ENCODE measurements at places on chromosomes 1 and 21.
A peak's percentile ranks its signal among the peaks of the same experiment; 100 is the strongest.

GRCh38 chr1:3992103-3992556 is 92.1 kb upstream of the C1orf174 start:
- no peak for DNase-seq

DNA sequence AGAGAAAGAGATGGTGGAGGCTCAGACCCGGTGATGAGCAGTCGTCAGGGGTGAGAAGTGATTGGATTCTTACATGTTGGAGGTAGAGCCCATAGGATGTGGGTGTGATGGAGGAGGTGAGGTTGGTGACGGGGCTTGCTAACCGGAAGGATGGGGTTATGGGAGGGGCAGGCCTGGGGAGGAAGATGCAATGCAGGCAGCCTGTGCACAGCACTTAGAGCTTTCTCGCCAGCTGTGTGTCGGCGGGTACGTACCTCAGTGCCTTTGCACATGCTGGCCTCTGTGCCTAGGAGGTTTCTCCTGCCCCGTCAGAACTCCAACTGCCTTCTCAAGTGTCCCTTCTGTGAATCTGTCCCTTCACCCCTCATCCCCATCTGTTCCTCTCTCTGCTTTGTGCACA is 2.9 kb upstream of the BSND start:
- no peak for DNase-seq

DNA sequence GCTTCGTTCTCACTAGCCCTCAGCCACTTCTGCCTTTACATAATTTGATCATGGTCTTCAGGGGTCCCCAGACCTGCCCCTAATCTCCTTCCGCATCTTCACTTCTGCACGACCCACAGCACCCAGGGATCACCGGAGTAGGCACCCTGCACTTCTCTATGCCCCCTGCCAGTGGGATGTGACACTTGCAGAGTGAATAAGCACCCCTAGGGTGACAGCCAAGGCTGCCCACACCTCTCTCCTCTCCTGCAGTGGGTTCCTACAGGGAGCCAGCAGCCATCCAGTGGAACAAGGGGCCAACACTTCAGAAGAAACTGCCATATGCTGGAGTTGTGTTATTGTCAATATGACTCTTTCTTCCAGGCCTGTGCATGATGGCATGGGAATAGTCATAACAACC is 58.0 kb upstream of the CTPS1 start:
- DNase-seq: no peak

GRCh38 chr1:236397173-236397759 is 3.2 kb downstream of the EDARADD start:
- DNase-seq: no peak

DNA sequence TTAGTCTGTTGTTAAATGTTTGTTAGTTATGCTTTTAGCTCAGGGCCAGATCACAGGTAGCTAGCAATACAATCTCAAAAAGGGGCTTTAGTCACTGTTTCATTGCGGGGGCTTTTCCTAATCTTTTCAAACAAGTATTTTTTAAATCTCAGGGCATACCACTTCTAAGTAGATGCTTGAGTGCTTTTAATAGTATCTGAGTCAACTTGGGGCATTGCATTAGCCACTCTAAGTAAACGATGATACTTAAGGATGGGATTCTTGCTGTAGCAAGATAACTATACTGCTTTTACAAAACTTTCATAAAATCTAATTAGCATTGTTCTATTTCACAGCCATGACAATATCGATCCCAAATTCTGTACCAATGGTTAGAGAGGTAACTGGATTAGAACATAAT is 11.6 kb downstream of the CDC42BPA start:
- DNase-seq: peak; percentile 29

GRCh38 chr1:61187352-61188086 is 105.2 kb downstream of the NFIA start:
- no peak for DNase-seq

GRCh38 chr1:209326076-209326475 is 257.4 kb upstream of the CAMK1G start:
- DNase-seq: no peak

- DNase-seq: no peak
Observed at GRCh38 chr1:153929426-153929825, 6.7 kb upstream of the GATAD2B start.

DNA sequence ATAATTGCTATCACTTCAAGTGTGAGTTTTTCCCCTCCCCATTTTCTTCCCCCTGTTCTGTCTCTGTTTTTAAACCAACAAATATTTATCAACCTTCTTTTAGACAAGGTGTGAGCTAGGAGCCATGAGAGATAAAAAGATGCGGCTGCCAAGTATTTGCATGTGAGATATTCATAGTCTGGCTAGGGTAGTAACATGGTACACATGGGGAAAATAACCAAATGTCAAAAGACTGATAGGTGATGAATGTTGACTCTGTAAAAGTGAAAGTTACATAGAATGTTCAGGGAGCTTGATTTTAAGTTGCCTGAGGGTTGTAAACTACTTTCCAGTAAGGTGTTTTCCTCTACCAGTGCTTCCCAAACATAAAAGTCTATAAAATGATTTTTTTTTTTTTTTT is 25.4 kb upstream of the SRP9 start:
- DNase-seq: no peak

DNA sequence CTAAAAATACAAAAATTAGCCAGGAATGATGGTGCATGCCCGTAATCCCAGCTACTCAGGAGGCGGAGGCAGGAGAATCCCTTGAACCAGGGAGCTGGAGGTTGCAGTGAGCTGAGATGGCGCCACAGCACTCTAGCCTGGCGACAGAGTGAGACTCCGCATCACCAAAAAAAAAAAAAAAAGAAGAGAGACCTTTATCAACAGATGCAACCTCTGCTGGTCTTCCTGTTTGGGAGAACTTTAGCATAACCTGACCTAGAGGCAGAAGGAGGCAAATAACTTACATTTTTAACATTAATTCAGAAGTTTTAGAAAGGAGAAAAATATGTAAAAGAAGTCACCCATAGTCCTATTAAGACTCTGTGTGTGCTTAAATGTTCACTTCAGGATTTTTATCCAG is 32.4 kb downstream of the SLAMF1 start:
- no peak for DNase-seq

- no peak for DNase-seq
Observed at GRCh38 chr1:27391511-27392095, 819 bp upstream of the GPR3 start.

DNA sequence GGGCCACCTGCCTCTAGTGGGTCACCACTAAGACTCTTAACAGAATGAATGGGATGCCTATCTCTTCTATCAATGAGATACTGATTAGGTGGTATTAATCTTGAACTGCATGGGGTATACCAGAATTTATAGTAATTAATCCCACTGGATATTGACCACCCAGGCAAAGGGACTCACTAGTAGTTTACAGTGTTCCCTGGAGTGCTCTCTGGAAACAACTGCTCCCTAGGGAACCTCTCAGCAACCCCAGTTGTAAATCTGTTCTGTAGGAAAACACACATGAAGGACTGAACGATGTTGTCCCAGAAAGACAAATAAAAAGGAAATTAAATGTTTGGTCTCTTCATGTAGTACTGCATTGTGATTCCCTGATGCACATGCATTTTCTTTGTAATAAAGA is 430.5 kb downstream of the HLX start:
- DNase-seq: peak; percentile 27

GRCh38 chr1:112105557-112105956 is 116.1 kb upstream of the KCND3 start:
- no peak for DNase-seq

GRCh38 chr1:21864730-21865129 is 52.7 kb downstream of the LDLRAD2 start:
- DNase-seq: no peak

DNA sequence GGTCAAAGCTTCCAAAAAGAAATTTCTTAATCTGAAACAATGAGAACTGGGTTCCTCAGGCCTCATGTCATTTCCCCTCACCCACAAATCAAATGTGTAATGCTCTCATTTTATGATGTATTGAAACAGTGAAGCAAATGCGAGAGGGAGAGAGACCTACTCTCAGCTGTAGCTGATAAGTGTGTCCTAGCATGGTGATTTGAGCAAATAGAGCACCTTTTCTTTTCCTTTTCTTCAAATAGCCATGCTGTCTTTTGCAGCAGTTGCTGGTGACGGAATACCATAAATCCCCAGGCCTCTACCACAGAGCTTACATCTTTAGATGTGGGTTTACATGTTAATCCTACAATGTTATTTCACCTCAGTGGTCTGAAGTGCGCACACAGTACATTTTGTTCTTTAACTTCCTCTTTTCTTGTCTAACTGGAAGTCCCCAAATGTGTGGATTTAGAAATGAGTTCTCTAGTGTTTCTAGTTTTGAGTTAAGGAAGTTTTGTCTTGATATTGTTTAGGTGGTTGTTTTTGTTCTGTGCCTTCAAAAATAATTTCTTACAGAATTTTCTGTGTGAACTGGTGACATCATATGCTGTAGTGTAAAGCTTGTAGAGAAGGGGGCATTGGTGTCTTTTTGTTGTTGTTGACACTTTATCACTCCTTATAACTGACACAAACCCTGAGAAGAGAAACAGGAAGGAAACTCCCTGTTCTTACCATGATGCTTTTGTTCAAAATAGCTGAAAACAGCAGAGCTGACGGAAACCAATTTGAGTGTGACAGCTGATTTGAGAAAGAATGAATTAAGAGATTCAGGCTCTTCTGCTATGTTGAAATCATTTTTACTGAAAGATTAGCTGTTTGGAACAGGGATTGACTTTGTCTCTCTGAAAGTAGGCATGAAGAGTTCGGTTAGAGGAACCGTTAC is 12.2 kb downstream of the SMAP2 start:
- DNase-seq: no peak

GRCh38 chr1:40861224-40862003 is 749 bp downstream of the CITED4 start:
- DNase-seq: no peak

GRCh38 chr21:25281134-25281533 is 326.1 kb downstream of the MRPL39 start:
- DNase-seq: no peak

DNA sequence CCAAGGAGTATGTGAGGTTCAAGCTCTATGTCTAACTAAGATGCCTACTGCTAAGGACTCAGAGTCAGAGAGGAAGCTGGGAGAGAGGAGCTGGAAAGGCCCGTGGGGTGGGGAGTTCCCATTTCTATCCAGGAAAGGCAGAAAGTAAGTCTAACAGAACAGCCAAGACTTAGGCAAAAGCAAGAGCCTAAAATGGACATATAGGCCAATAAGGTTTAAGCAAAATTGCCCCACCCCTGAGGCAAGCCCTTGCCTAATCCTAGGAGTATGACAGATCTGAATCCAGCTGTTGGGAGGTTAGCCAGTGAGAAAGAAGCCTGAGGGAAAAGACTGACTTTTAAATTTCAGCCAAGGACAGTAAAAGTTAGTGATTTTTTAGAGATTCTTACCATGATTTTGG is 1.6 kb upstream of the KLHDC9 start:
- DNase-seq: no peak

GRCh38 chr1:67171978-67172377 is 5.7 kb downstream of the IL23R start:
- DNase-seq: no peak

DNA sequence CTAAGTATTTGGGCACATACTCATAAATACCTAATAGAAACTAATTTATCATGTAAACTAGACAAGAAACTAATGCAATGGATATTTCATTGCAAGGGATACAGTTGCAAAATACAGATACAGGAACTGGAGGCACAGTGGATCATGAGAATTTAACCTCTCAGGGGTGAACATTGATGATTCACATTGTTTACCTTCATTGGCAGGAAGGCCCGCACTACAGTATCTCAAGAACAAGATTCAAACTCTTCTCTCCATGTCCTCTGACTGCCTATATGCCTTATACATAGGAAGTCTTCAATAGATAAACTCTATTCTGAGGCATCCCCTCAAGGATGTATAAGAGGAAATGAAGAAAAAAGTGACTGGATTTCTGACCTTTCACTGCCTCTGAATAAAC is 18.4 kb upstream of the PTBP2 start:
- no peak for DNase-seq

DNA sequence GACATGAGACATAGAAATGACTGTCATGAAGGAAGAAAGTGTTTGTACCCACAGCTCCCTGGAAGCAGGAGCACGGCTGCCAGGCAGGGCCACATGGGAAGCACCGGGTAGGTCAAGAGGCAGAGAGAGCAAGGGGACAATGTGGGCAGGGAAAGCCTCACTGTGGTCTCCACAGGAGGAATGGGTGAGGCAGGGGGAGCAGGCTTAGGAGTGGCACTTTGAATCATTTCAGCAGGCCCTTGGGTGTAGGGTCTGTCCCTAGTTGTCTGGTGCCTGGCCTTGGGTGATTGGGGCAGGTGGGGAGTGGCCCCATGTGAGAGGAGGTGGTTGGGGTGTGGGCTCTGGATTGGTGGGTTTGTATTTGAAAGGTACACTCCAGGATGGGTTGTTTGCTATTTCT is 83.9 kb downstream of the PCBP3 start:
- no peak for DNase-seq
